ENCODE measurements at places on chromosomes 6 and 20.

GRCh38 chr6:17276766-17277165 lies 4.4 kb upstream of the RBM24 start:
- DNase-seq = no peak

DNA sequence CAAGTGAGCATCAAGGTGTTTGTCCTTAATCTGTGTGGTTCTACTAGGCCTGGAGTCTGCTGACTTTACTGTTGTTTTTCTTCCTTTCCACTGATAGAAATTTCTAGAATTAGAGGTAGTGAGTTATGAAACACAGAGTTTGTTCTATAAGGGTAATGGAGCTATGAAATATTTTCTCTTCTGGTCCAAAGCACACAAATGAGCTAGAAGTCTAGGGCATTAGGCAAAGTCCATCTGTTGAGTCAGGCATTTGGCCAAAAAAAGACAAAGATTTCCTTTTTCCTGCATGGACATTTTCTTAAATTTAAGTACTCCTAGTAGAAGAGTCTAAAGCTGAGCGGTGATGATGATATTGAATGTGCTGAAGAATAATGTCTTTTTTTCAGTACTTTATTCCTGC lies 174.3 kb upstream of the STXBP5 start:
- no peak for DNase-seq

DNA sequence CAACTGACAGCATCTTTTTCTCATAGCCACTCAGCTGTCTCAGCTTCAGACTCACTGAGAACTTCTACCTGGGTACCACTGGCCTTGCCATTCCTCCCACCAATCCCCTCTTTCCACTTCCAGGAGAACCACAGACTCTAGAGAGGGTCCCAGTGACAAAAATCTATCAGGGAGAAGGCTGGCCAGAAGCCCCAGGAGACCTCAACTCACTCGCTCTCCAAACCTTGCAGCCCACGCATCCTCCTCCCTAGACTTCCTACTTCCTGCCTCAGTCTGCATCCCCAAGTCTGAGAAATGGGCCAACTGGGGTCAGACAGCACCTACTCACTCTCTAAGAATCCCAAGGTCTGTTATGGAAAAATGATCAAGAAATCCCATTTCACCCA lies 1.2 kb downstream of the TMEM239 start:
- no peak for DNase-seq

- peak; percentile 4 for DNase-seq
Observed at GRCh38 chr6:33661106-33661838, 40.1 kb downstream of the ITPR3 start.

- no peak for DNase-seq
Observed at GRCh38 chr20:2341336-2341735, 39.4 kb upstream of the TGM6 start.

GRCh38 chr6:23929201-23929600 lies 196.8 kb upstream of the NRSN1 start:
- no peak for DNase-seq

DNA sequence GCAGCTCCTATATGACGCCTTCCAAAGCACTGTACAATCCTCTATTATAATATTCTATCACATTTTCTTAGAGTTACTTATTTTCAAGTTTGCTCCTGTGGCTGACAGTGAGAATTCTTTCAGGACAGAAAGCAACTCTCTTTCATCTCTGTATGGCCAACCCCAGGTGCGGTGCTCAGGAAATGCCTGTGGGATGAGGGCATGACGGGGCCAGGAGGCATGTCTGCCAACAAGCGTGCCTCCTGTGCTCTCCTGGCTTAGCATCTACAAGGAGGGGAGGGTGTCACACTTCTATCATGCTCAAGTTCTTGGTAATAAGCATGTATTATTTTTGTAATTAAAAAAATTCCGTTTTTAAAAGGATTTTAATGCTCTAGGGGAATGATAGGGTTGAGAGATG lies 11.4 kb downstream of the MRPL14 start:
- no peak for DNase-seq

GRCh38 chr6:103895136-103895535 lies 964.6 kb downstream of the HACE1 start:
- no peak for DNase-seq

- DNase-seq = no peak
Observed at GRCh38 chr20:36498386-36499179, 42.7 kb upstream of the MYL9 start.

GRCh38 chr6:149642829-149643580 lies 5.5 kb downstream of the KATNA1 start:
- DNase-seq = no peak

GRCh38 chr6:24219670-24220069 lies 93.7 kb downstream of the NRSN1 start:
- no peak for DNase-seq

DNA sequence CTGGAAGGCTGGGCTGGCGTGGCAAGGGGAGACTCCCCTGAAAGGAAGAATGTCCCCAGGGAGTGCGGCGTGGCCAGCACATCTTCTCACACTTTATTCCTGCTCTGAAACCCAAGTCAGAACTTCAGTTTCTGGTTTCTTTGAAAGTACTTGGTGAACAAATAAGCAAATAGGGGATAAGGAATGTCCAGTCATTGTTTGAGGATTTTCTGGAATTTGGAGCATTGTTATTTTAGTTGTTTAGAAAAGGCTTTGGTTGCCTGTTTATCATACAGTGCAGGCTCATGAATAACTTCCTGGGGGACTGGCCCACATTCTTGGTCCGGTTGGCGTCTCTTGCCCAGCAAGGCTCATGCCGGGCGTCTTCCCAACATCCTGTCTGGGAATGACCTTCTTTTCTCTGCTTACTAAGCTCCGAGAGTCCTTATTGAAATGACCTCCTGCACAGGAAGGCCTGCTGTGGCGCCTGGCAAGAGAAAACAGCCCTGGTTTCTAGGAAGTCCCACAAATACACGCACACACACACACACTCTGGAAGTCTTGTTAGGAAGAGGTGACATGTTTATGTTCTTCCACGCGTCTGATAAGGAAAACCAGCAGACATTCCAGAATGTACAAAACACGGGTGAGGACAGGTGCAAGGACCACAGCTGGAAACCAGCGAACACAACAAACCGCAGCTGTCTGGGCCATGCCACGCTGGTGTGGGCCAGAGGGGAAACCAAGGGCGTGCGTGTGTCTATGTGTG lies 71.9 kb downstream of the TMEM170B start:
- no peak for DNase-seq

GRCh38 chr6:15020119-15020770 lies 225.6 kb upstream of the JARID2 start:
- DNase-seq = no peak

DNA sequence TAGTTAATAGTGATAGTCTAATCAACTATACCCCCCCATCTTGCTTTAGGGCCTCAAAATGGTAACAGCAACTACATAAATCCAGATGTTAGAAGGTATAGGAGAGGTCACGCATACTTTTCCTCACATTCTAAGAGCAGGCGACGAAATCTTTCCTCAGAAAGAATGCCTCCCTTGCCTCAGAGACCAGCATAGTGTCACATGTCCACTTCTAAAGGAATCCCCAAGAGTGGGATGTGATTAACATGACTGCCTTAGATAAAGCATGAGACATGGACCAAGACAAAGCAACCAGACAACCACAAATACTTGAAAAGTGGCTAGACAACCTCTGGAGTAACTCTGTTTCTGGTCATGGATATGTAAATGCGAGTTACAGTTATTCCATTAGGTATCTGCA lies 710.7 kb downstream of the EYS start:
- DNase-seq = no peak

DNA sequence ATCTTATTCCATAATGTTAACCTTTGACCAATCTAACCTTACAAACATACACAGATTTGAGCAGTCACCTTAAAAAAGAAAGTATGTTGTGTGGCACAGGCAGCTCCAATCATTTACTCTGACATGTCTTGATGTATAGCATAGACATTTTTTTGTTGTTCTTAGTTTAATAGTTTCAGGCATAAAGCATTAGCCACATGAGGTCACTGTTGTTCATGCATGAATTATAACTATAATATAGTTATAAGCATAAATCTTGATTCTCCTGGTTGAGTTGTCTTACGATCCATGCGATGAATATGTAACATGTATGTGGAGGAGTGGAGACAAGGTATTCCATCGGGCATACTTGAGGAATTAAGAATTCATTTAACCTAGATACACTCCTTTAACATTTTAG lies 26.1 kb upstream of the NKAIN2 start:
- peak; percentile 48 for DNase-seq

DNA sequence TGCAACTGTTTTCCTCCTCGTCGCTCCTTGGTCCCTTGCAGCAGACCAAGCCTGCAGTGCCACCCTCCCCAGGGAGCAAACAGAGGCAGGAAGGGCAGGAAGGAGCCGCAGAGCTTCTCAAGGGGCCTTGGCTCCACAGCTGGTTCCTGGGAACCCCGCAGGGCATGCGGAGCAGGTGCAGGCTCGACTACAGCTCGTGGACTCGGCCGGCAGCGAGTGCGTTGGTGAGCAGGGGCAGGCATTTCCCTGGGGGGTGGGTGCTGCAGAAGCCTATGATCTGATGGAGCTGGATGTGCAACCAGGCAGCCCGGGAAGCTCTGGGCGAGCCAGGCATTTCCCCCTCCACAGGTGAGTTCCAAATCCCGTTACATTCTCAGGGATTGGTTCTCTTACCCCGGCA lies 37.1 kb downstream of the FRMD1 start:
- DNase-seq = no peak

DNA sequence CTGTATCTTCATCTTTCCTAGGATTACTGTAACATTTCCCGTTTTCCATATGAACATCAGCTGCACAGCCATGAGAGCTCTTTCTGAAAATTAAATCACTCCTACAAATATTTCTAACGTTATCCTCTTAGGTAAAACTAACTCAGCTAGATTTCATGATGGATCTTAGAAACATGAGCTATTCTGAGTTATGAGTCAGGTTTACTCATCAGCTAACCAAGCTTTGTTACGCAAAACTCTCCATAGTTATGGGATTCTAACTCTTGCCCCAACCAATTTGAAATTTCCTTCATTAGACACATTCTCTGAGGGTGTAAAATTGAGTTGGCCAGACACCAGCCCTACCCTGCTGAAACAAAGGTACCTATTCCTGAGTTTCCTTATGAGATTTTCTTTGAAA lies 14.0 kb downstream of the DEFB110 start:
- DNase-seq = no peak

DNA sequence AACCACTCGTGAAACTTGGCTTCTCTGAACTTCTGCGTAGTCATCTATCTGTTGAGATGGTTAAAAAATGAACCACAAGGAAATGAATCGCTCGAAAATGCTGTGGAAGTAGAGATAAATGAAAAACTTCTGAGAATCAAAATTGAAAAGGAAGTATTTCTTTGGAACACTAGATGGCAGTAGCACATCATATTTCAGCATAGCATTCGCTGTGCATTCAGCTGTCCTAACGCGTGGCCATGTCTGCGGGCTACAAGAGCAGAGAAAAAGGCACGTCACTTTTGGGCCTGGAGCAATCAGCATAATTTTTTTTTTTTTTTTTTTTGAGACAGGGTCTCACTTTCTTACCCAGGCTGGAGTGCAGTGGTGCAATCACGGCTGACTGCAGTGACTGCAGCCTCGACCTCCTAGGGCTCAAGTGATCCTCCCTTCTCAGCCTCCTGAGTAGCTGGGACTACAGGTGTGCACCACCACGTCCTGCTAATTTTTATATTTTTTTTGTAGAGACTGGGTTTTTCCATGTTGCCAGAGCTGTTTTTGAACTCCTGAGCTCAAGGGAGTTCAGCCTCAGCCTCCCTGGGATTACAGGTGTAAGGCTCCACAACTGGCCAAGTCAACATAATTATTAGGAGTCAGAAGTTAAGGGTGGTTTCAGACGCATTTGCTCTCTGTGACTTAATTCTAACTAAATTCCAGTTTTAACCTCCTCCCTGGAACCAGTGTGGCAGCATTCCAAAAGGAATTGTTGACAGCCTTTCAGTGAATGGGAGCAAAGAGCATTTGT lies 8.8 kb upstream of the PERP start:
- DNase-seq = peak; percentile 32

DNA sequence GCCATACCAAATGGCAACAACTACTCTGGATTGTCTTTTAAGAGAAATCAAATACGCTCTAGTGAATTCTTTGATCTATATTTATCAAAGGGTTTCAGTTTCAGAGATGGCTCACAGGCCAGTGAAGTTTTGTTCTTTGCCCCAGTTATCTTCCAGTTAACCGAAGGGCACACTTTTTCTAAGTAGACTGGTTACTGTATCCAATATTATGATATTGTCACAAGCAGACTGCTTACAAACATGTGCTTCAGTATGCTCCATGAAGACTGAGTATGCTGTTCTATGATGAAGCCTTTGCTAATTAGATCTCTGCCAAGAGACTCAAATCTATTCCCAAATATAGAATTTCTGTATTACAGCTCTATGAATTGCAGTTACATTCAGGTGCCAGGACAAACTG lies 181.1 kb downstream of the REV3L start:
- no peak for DNase-seq

- DNase-seq = no peak
Observed at GRCh38 chr6:141048451-141048850, 1084.3 kb upstream of the GJE1 start.

GRCh38 chr6:14748679-14749078 lies 497.2 kb upstream of the JARID2 start:
- DNase-seq = no peak

DNA sequence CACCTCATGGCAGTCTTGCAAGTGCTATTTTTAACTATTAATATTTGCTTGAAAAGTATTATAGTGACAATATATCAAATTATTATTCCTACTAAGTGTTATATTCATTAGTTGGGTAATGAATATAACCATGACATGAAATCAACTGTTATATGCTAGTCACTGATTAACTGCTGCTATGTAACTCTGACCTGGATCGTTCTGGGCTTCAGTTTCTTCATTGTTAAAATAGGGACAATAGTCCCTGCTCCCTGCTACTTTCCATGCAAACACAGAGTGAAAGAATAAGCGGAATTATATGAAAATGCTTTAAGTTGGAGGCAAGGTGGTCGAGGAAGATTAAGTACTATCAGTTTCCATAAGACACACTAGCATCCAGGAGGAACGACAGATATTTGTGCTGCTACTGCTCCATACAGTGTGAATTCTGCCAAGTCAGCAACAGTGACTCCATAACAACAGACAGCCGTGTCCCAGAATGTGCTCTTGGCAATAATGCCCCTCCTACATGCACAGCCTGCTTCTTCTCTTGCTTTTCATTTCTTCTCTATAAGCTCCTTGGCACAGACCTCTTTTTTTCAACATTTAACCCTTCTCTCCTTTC lies 107.2 kb downstream of the CHD6 start:
- DNase-seq = no peak

GRCh38 chr6:117521791-117522502 lies 39.5 kb downstream of the DCBLD1 start:
- no peak for DNase-seq

- no peak for DNase-seq
Observed at GRCh38 chr6:17178754-17179529, 77.1 kb downstream of the STMND1 start.

DNA sequence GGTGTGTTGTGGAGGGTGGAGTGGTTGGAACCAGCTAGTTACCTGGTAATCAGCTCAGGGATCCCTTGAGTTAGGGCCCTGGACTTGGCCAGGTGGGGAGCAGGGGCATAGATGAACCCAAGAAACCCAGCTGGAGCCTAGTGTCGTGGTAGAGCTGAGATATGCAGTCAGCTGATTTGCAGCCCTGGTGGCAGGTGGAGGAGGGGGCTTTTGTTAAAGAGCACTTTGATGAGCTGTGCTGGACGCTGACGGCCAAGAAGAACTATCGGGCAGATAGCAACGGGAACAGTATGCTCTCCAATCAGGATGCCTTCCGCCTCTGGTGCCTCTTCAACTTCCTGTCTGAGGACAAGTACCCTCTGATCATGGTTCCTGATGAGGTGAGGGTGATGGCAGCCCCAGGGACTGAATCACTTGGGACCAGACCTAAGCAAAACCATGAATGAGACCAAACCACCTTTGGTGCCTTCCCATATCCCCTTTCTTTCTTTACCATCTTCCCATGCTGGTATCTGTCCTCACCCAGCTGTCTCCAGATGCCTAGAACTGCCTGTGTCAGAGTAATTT lies 12.7 kb downstream of the DEF6 start:
- DNase-seq = no peak
